ENCODE measurements at places on chromosomes 12 and 14.

GRCh38 chr12:109877504-109878246, 2.7 kb downstream of the GLTP start:
- DNase-seq, result no peak

- DNase-seq, result peak; percentile 88
These were observed 26.6 kb upstream of the PNMA1 start for GRCh38 chr14:73740618-73741326.

GRCh38 chr14:54713379-54713778, 146.5 kb downstream of the SAMD4A start:
- DNase-seq, result no peak

GRCh38 chr14:101819251-101819990, 57.9 kb downstream of the PPP2R5C start:
- no peak for DNase-seq

- no peak for DNase-seq
These were observed 3.7 kb downstream of the PSMB11 start for GRCh38 chr14:23045419-23046357.

DNA sequence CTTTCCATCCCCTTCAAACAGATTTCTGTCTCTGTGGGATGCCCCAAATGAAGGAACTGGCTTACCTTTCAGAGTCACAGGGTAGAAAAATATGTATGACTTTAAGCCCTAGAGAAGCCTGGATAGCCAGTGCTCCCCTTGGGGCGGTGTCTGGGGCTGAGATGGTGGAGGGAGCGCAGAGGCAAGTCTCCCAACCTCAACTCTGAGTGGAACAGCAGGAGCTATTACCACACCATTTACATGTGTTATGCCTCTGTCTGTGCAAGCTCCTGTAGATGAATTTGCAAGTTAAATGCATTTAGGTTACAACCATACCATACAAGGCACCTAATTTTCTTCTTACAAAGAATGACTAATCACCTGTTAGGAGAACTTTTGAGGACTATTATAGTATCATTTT, 50.4 kb upstream of the CLMN start:
- DNase-seq, result no peak

DNA sequence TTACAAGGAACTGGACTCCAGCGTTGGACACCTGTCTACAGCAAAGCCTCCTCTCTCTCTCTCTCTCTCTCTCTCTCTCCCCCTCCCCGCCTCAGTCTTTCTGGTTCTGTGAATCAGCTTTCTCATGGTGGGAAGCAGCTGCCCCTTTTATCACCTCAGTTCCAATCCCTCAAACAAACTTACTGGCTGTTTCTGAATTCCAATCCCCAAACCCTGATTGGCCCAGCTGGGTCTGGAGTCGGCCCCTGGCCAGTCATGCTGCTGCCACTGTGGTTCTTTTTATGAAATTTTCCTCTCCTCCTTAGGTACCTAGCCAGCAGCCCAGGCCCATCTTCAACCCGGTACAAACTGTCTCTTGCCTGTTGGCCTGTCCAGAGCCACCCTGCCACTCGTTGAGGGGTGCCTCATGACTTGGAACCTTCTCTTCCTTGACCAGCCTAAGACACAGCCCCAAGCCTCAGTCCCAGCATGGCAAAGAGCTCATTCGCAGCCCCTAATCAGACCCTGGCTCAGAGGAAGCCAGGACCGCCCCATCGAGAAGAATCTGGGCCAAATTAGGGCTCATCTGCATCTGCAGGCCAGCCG, 9.4 kb upstream of the MORN3 start:
- no peak for DNase-seq

DNA sequence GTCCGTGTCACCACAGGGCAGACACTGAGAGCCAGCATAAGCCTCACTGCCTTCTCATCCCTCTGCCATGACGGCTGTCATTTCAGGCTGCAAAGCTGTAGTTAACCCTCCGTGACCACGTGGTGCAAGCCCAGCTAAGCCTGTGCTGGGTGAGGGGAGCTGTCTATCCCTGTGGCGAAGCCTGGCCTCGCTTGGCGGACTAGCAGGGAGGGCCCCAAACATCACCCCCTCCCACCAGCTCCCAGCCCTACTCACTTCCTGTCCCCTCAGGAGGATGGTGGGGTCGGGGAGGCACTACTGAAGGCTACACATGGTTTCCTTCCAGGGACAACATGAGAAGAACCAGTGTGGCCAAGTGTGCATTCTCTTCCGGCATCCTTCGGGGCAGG, 88.2 kb downstream of the CHGA start:
- DNase-seq, result no peak

DNA sequence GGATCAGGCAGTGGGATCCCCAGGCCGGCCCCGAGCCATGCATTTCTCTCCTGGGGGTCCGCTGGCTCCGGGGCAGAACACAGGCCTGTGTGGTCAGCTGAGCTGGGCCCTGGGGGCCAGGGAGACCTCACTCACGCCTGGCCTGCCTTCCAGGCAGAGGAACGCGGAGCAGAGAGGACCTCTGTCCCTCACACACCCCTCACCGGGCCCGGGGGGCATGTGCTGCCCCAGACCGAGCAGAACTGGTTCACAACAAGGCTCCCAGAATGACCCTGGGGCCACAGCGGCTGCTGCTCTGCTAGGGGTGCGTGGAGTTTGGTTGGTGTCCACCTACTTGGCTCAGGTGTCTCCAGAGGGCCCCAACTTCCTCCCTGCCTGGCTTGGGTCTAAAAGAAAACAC, 33.0 kb upstream of the RFLNA start:
- DNase-seq, result no peak

GRCh38 chr12:63917864-63918799, 73.6 kb downstream of the SRGAP1 start:
- peak; percentile 90 for DNase-seq

- DNase-seq, result no peak
These were observed at the start of gene ACOT4 for GRCh38 chr14:73591690-73592449. Gene ACOT4, plus strand, starts transcription at chr14:73591873. Its CDS starts 87 bp downstream, at chr14:73591960.

- no peak for DNase-seq
These were observed 196.0 kb downstream of the PIK3C2G start for GRCh38 chr12:18457362-18457761.

- no peak for DNase-seq
These were observed 49.7 kb downstream of the SYNE2 start for GRCh38 chr14:63902375-63902976.

- no peak for DNase-seq
These were observed 159.9 kb downstream of the SYNE2 start for GRCh38 chr14:64012720-64013119.

- DNase-seq, result peak; percentile 94
These were observed 17.0 kb downstream of the ANO6 start for GRCh38 chr12:45232756-45233372.

DNA sequence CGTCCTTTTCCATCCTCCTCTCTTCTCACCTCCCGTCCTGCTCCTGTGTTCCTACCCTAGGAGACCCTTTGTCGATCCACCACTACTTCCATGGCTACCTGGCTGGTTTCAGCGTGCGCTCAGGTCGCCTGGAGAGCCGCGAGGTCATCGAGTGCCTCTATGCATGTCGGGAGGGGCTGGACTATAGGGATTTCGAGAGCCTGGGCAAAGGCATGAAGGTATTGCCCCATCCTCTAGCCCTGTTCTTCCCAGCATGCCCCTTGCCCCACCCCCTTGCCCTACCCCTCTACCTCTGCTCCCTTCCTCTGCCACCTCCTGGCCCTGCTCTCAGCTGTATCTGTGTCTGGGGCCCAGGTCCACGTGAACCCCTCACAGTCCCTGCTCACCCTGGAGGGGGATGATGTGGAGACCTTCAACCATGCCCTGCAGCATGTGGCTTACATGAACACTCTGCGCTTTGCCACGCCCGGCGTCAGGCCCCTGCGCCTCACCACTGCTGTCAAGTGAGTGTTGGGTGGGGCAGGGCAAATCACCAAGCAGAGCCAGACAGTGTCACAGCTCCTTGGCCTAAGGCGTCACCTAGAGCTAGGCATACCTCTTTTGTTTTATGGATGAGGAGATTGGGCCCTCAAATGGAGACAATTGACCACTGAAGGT, 12.8 kb downstream of the CLSTN3 start:
- DNase-seq, result no peak

DNA sequence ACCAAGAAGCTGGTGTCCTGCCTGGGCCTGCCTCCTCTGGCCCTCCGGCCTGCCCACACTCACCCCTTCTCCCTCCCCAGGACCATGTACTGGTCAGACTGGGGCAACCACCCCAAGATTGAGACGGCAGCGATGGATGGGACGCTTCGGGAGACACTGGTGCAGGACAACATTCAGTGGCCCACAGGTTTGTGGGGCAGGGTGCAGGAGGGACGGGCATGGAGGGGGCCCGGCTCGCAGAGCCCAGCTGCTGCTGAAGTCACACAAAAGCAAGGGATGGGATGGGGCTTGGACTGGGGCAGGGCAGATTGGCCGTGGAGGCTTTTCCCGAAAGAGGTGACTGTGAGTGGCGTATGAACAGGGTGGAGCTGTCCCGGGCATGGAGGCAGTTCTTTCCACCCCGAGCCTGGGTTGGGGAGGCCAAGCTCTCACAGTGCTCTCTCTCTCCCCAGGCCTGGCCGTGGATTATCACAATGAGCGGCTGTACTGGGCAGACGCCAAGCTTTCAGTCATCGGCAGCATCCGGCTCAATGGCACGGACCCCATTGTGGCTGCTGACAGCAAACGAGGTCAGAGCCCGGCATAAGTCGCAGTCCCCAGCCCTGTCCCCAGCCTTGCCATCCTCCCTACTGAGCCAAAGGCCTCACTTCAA, 7.8 kb upstream of the NXPH4 start:
- no peak for DNase-seq

- no peak for DNase-seq
These were observed 21.8 kb downstream of the PDE6H start for GRCh38 chr12:14994610-14995009.

- DNase-seq, result no peak
These were observed 14.0 kb downstream of the SAMD4A start for GRCh38 chr14:54580933-54581332.

GRCh38 chr14:78007160-78007559, 163.0 kb upstream of the NRXN3 start:
- no peak for DNase-seq

GRCh38 chr12:132176920-132177551, 32.8 kb downstream of the NOC4L start:
- no peak for DNase-seq

DNA sequence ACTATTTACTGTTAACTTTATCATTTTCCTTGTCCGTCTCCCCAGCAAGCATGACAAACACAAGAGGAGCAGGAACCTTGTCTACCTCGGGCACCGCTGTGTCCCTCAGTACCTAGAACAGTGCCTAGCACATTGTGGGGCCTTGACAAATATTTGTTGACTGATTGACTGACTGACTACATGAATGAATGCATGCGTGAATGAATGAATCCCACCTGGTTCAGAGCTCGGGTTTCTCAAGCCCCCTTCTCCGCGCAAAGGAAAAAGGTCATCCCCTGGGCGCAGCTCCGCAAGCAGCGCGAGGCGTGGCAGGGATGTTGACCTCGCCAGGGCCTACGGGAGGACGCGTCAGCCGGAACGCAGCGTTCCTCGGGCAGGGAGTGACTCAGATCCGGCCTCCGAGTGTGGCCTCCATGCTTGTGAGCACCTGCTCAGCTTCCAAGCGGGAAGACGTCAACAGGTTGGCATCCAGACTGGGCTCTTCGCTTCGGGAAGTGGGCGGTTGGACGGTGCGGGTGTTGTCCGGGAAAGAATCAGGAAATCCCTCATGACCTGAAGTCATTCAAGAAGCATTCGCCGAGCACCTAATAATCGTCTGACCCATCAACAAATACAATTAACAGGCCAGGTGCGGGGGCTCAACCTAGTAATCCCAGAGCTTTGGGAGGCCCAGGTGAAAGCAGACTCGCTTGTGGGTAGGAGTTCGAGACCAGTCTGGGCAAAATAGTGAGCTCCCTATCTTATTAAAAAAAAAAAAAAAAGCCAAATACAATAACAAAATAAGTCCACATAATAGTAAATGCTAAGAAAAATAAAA, 13.9 kb upstream of the UBC start:
- DNase-seq, result peak; percentile 92

DNA sequence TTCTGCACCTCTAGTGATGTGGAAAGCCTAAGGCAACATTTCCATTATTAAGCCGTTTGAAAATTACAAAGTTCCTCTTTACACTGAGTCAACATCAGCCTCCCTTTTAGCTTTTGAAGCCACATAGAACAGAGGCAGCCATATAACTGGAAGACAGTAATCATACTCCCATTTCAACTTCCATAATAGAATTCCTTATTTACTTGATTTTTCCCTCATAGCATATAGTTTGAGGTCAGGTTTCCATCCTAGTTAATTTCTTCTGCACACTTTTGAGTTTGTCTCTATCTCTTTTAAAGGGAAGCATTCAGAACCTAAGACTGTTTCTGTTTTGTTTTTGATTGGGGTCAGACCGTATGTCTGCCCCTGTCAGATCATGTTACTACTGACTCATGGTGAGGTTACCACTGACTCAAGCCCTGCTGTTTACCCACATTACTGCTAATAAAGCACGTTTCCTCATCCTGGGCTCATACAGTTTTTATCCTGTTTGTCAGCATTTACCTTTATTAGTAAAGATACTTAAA, 161.0 kb downstream of the SLC38A4 start:
- peak; percentile 94 for DNase-seq

DNA sequence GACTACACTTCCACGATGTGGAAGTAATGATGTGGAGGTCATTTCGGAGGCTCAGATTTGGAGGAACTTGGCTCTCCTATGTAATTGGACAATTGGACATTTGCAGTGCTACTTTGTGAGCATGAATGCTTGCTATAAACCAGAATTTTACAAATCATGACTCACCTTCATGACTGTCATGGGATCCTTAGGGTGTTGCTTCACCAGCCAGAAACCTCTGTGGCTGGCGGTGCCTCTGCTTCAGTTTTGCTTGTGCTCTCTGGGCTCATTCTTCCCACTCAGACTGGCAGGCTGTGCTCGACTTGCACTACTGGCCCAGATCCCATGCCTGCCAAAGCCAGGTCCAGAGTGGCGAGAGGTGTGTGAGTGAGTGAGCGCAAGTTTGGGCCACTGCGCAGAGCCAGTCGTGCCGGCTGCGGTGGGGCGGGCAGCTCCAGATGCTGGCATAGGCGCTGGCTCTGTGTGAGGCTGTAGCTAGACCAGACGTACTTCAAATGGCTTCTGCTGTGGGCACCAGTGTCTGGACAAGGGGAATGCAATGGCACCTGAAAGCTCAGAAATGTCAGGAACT, 387.8 kb downstream of the AEBP2 start:
- no peak for DNase-seq

- DNase-seq, result no peak
These were observed 619.2 kb upstream of the LRFN5 start for GRCh38 chr14:40987481-40987880.

GRCh38 chr12:42760550-42760949, 171.0 kb upstream of the PRICKLE1 start:
- DNase-seq, result no peak

GRCh38 chr14:71733210-71733883, 198.9 kb upstream of the RGS6 start:
- DNase-seq, result no peak

DNA sequence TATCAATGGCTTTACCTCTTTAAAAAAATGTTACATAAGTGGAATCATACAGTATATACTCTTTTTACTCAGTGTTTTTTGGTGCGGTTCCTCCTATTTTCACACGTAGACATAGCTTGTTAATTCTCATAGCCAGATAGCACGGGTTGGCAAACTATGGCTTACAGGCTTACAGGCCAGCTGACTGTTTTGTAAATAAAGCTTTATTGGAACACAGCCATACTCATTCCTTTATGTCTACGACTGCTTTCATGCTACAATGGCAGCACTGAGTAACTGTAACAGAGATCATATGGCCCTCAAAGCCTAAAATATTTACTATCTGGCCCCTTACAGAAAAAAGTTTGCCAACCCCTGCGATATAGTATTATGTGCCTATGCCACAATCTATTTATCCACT, 5.8 kb upstream of the DAAM1 start:
- no peak for DNase-seq

GRCh38 chr14:103541709-103542604, 13.0 kb downstream of the TRMT61A start:
- no peak for DNase-seq
